ENCODE measurements at places on chromosomes 16 and 17.

- DNase-seq = no peak
Observed at GRCh38 chr16:58243528-58244004, 45.7 kb upstream of the CSNK2A2 start.

GRCh38 chr17:31696703-31697325, 162.2 kb downstream of the COPRS start:
- DNase-seq = no peak

- no peak for DNase-seq
Observed at GRCh38 chr16:28537076-28537475, 1.7 kb downstream of the NUPR1 start.

DNA sequence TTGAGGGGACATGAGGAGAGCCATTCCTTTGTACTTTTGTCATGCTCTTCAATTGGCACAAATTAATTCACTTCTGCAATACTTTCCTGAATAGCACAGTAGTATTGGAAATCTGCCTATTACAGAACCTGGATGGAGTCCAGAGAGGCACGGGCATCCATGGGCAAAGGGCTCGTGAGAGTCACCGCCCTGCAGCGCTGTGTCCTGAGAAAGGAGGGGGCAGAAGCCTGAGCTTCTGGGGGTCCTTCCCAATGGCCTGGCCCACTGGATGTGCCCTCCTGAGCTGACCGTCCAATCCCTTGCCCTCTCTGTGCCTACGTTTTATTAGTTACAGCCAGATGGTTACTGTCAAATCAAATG, 3.5 kb downstream of the G6PC1 start:
- no peak for DNase-seq

DNA sequence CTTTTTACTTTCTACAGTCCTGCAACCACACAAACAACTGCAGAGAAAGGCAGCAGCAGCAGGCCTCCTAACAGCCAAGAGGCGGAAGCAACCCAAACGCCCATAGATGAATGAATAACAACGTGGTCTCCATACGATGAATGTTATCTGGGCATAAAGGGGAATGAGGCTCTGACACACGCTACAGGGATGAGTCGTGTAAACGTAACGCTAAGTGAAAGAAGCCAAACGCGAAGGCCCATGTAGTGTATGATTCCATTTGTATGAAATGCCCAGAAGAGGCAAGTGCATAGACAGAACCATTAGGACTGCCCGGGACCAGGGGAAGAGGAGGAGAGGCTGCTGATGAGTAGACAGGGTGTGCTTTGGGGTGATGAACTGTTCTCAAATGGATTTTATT, 94.8 kb upstream of the DNAH17 start:
- DNase-seq = no peak

DNA sequence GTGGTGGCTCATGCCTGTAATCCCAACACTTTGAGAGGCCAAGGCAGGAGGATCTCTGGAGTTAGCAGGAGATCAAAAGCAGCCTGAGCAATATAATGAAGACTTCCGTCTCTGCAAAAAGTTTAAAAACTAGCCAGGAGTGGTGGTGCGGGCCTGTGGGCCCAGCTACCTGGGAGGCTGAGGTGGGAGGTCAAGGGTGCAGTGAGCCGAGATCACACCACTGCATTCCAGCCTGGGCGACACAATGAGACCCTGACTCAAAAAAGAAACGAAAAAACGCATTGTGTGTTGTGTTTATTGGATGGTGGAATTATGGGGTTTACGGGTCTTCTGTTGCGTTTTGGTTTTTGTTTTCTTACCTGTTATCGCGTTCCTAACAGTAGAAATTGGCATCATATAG, 863 bp upstream of the DDX19A start:
- no peak for DNase-seq

DNA sequence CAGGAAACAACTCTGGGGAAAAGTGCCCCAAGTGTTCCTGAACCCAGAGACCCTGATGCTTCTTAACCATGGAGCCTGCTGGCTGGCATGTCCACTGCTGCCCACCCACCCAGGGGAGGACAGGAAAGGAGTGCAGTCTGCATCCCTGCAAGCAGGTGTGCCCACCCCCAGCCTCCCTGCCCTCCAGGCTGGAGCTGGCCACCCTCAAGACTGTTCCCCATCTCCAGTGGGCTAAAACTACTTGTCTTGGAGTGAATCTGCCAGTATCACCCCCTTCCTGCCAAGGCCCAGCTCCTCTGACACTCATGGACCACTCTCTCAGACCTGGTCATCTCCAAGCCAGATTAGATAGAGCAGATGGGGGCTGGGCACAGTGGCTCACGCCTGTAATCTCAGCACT, 29.8 kb downstream of the ARHGAP27 start:
- DNase-seq = no peak

DNA sequence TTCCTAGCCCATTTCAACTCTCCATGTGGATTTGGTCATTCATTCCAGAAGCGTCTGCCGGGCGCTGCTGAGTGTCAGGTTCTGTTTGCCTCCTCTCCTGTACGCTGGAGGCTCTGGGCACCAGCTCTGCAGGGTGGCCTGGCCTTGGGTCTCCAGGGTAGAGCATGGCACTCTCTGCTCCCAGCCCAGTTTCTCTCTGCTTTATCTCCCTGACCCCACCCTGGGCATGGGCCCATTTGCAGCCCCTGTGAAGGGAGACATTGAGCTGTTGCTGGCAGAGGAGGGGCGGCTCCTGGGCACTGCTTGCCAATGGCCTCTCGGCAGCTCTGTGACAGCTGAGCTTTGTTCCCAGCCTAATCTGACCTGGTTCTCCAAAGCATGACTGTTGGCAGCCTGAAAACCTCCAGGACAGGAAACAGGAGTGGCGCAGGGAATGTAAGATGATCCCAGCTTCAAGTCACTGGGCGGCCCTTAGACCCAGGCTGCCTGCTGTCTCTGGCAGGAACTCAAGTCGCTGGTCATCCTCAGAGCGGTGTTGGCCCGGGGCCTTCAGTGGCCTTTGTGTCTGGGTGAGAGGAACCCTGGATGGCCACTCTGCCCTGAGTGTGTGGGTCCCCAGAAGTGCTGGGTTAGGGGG, 146.8 kb downstream of the SEC14L1 start:
- no peak for DNase-seq

DNA sequence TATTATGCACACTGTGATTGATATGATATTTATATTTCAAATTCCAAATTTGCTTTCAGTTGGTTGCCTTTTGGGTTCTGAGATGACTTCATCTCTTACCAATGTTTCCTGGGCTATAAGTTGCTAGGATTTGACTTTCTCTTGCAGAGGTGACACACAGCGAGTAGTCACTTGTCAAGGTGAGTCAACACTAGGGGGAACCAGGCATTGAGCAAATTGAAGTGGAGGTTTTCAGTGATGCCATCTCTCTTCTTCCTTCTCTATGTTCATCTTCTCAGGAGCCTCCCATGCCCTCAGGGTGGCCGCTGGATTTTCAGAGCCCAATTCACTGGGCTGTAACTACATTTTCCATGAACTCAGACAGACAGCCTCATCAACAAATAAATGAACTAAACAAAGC, 6.0 kb upstream of the CPD start:
- DNase-seq = no peak

GRCh38 chr16:13594823-13595222, 325.1 kb upstream of the ERCC4 start:
- DNase-seq = no peak

DNA sequence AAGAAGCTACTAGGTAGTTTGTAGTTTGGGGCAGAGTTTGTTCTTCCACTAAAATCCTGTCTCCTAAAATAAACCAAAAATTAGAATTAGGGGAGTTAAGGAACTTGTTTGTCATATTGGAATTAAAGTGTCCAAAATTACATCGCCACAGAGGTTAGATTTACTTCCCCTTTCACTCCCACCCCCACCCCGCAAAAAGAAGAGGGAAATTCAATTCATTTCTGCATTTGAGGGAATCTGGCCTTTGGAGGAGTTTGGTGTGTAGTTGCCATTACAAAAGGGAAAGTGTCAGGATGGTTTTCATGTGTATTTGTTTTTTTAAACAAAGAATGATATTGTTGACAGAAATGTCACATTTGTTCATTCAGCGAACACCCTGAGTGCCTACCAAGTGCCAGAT, 5.8 kb downstream of the TMEM97 start:
- DNase-seq = no peak

DNA sequence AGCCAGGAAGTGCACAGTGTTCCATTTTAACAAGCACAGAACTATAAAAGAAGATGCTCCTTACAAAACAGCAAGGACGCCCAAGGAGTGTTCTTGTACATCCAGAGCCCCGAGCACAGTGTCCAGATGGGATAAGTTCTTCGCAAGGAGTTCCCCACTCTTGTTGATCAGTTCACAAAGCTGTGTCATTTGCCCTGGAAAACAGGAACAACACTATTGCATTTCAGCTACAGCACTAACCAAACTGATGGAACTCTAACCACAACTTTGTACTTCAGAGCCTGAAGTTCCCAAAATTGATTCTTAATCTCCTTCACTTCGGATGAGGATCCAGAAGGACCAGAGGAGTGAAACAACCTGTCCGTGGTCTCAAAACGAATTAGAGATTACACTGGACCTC, 5.1 kb downstream of the COPS3 start:
- no peak for DNase-seq

DNA sequence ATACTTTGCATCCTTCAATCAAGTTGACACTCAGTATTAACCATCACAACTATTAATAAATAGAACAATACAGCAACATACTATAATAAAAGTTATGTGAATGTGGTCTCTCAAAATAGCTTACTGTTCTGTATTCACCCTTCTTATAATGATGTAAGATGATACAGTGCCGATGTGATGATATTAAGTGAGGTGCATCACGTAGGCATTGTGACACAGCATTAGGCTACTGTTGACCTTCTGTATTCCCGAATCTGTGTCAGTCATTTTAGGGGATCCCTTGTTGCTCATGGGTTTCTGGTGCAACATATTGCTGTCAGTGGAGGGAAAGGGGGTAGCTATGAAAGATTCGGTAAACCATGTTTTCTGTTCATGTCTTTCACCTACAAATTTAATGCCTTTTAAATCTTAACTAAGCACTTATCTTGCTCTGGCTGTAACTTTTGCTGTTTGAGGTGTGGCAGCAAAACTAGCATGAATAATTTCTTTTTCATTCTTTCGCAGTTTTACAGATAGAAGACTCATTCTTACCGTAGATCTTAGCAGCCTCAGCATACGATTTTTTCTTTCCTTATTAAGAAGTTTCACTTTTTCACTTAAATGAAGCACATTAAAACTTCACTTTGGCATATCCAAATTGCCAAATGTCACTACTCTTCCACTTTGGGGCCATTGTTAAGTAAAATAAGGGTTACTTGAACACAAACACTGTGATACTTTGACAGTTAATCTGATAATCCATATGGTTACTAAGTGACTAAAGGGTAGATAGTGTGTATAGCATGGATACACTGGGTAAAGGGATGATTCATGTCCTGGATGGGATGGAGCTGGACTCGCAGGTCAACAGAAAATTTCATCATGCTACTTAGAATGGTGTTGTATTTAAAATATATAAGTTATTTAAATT, 29.6 kb downstream of the NFAT5 start:
- no peak for DNase-seq

DNA sequence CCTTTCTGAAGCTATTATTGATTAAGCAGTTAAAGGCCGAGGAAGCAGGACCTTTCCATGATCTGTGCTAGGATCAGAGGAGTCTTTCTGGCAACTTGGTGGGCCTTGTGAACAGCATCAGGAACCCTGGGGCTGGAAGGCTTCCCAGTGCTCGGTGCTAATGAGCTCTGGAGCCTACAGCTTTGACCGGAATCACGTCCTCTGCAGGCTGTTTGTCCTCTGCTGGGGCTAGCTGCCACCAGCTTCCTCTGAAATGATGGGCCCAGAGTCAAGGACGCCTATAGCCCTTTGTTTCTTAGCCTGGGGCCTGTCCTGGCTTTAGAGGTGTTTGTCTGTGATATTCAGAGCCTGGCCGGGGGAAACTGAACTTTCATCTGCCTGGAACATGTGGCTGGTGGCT, 111.6 kb downstream of the SHISA9 start:
- no peak for DNase-seq

GRCh38 chr17:49968405-49969133, 421 bp upstream of the DLX4 start:
- no peak for DNase-seq

DNA sequence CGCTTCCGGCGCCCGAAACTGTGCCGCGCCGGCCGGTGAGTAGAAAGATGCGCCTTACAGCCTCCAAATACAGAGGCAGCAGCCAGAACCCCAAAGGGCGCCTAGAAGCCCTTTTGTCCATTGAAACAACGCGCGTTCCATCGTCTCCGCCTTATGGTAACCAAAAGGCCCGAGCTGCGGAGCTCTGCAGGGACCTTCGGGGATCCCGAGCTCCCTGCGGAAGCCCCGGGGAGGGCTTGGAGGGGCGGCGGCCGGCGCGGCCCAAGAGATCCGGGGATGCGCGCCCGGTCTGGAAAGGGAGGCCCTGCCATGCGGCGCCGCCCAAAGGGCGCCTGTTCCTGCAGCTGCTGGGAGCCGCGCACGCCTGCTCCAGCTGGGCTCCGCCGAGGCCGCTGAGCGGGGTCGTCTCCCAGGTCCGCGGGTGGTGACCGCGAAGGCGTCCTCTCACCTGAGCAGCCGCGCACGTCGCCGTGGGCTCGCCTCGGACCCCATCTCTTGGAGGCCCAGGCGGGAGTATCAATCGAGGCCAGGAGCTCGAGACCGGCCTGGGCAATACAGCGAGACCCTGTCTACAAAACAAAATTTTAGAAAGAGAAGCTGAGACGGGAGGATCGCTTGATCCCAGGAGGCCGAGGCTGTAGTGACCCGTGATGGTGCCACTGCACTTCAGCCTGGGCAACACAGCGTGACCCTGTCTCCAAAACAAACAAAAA, 742 bp upstream of the FBXO31 start:
- no peak for DNase-seq

GRCh38 chr17:38428112-38428642, at the start of gene ARHGAP23:
Gene ARHGAP23, plus strand, starts transcription at chr17:38428464. Its CDS starts 22 bp downstream, at chr17:38428486.
- DNase-seq = no peak

DNA sequence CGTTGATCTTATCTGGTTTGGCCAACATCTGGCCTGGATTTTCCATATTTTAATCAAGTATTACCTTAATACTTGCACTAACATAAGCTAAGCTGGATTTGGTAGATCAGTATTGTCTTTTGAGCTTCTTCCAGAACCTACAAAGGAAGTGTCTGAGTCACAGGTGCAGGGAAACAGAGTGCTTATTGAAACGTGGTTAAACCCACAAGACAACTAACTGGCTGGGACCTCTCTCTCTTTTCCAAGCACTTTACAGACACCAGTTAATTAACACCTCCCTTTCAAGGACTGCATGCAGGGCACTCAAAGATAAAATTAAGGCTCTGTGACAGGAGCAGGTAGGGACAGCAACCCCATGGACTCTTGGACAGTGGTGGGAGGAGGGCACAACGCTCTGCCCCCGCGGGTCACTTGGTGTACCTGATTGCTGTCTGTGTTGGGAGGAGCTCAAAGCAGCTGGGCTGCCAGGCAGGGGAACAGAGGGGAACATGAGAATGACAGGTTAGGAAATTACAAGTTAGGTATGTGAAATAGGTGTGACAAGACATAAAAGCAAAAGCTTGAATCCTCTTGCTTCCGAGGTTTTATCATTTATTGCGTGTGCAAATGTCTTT, 133.7 kb upstream of the MON1B start:
- no peak for DNase-seq

DNA sequence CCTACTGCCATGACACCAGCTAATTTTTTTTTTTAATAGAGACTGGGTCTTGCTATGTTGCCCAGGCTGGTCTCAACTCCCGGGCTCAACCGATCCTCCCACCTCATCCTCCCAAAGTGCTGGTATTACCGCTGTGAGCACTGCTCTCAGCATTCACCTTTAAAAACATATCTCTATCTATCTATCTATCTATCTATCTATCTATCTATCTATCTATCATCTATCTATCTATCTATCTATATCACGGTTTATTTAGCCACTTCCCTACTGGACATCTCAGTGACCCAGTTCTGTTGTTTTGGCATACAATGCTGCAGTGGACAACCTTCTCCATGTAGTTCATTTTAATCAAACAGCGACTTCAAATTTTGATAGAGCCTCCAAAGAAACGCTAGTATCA, 1.3 kb upstream of the PHAF1 start:
- no peak for DNase-seq
